ENCODE measurements at places on chromosomes 13 and 19. TPM values are rescaled to one million over a fixed set of nuclear protein-coding genes. Genes with fewer than 3 reads are reported as not detected.

The SHFL gene
- 23.9 TPM for total RNA-seq

The TMEM238 gene
- total RNA-seq: 0.58 TPM

The CEACAM21 gene
- not detected for total RNA-seq

The ICAM5 gene
- 2.6 TPM for total RNA-seq

The PLPP2 gene
- 76.9 TPM for total RNA-seq

The MTUS2 gene
- total RNA-seq: not detected

The UBE2L5 gene
- total RNA-seq: 0.17 TPM

The MCF2L gene
- 0.33 TPM for total RNA-seq

The SWSAP1 gene
- total RNA-seq: 0.50 TPM

The GSX1 gene
- not detected for total RNA-seq

The SCN1B gene
- 7.4 TPM for total RNA-seq

The MED26 gene
- total RNA-seq: 6.1 TPM

The NKPD1 gene
- total RNA-seq: under 0.01 TPM

The ZNF580 gene
- 4.2 TPM for total RNA-seq

The CADM4 gene
- 3.8 TPM for total RNA-seq

The GJB2 gene
- total RNA-seq: 0.29 TPM

The RPS19 gene
- 1,046 TPM for total RNA-seq

The CYP2A6 gene
- not detected for total RNA-seq

The ATP5F1D gene
- total RNA-seq: 51.5 TPM

The PTGIR gene
- total RNA-seq: 6.8 TPM

The CRB3 gene
- not detected for total RNA-seq

The PDX1 gene
- not detected for total RNA-seq

The FGF21 gene
- not detected for total RNA-seq

The CASP14 gene
- not detected for total RNA-seq

The FEM1A gene
- total RNA-seq: 12.9 TPM

The NLRP9 gene
- not detected for total RNA-seq

The CCDC8 gene
- total RNA-seq: 34.2 TPM

The ZC3H13 gene
- 17.4 TPM for total RNA-seq

The ZNF28 gene
- total RNA-seq: 14.4 TPM

The LSR gene
- total RNA-seq: 0.29 TPM

The RUBCNL gene
- 17.0 TPM for total RNA-seq

The CFAP97D2 gene
- total RNA-seq: not detected

The ZNF568 gene
- 23.3 TPM for total RNA-seq

The SKA3 gene
- 8.1 TPM for total RNA-seq

The TNFRSF19 gene
- total RNA-seq: 117 TPM

The RFPL4AL1 gene
- not detected for total RNA-seq

The KIR2DL1 gene
- not detected for total RNA-seq

The FGF22 gene
- total RNA-seq: not detected

The DOCK6 gene
- total RNA-seq: 19.4 TPM

The RGS9BP gene
- total RNA-seq: 0.83 TPM

The DMKN gene
- total RNA-seq: 13.6 TPM

The DENND1C gene
- not detected for total RNA-seq

The ZNF555 gene
- 8.7 TPM for total RNA-seq

The GPR42 gene
- total RNA-seq: not detected

The SIGLECL1 gene
- not detected for total RNA-seq

The SIGLEC11 gene
- total RNA-seq: not detected

The CACNA1A gene
- 29.6 TPM for total RNA-seq

The HSH2D gene
- total RNA-seq: not detected

The KIR2DL4 gene
- not detected for total RNA-seq

The PPP1R12C gene
- 44.7 TPM for total RNA-seq

The TNFSF13B gene
- 5.2 TPM for total RNA-seq

The PROZ gene
- total RNA-seq: not detected

The CEACAM8 gene
- not detected for total RNA-seq

The ADPRHL1 gene
- 1.0 TPM for total RNA-seq

The GPATCH1 gene
- total RNA-seq: 9.2 TPM

The LENG9 gene
- 11.2 TPM for total RNA-seq

The LRFN3 gene
- total RNA-seq: 2.5 TPM

The SCAF1 gene
- total RNA-seq: 30.6 TPM

The TLE6 gene
- 0.87 TPM for total RNA-seq
